ENCODE measurements at places on chromosomes 2 and 18.

DNA sequence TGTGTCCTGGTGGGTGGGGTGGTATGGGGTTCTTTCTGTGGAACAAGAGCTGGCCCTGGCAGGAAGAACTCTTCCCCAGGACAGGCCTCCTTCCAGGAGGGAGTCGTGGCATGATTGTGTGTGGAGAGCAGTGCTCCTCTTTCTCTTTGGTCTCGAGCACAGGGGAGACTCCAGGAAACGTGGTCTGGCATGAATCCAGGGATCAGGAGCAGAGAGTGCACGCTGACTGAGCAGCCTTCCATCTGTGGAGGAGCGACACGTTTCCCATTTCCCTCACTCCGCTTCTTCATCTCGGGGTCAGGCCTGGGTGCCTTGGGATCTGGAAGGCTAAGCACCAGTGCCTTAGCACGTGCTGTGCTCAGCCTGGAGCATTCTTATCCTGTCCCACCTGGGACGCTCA is 132.0 kb upstream of the HDAC4 start:
- no peak for DNase-seq

- no peak for DNase-seq
These were observed 29.7 kb downstream of the C2orf42 start for GRCh38 chr2:70161069-70161534.

DNA sequence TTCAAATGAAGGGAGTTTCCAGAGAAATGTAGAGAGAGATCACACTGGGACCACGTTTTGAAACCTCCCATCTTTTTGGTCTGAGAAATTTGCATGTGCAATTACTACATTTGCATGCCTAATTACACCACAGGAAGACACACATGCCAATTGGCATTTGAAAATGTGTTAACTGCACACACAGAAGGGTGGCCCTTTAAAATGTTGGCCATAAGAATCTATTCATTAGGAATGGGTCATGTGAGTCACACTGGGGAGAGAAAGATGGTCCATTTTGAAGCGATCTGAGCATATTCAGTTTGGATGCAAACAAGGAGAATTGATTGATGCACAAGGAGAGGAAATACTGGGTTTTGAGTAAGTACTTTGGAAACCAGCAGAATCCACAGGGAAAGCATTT is 1407.1 kb upstream of the ACVR2A start:
- no peak for DNase-seq

GRCh38 chr2:109238580-109238979 is 109.6 kb downstream of the SH3RF3 start:
- no peak for DNase-seq

- DNase-seq, result no peak
These were observed 5.9 kb upstream of the REL start for GRCh38 chr2:60875520-60875919.

DNA sequence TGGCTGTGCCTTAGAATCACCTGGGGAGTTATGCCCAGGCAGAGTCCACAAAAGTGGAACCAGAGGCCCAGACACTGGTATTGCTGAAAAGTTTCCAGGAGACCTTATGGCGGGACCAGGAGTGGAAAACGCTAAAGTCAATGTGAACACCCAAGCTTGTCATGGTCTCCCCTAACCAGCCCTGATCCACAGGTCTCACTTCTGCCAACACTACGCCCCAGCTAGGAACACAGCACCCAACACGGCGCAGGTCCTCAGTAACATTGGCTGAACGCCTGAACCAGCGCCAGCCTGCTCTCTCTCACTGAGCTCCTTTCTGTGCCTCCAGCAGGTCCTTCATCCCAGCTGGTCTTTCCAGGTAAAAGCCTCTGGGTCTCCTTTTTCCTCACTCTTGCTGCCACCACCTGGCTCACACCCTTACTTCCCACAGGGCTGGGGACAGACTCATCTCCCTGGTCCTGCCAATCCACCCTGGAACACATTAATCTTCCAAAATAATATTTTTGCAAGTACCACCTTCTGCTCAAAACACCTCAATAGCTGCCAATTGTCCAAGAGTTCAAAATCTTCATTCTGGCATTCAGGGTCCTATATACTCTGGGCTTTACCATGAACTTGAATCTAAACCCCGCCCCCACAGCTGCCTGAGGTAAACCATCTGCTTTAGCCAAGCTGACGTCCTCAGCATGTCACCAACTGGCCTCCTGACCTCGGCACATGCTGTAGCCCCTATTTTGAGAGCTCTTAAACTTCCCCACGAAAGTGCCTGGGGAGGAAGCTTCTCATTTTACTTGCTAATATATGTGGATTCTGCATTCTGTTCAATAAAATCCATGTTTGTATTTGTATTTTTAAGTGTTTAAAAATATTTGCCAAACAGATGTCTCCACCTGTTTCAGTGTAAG is 34.6 kb downstream of the ADCY3 start:
- DNase-seq, result no peak

All from stimulated activated CD4-positive, alpha-beta T cell treated with anti-CD3 and anti-CD28 coated beads, Interleukin-12 subunit alpha, Interleukin-12 subunit beta, amount 100 ng/mL, for 48 hours (primary cell).